ENCODE measurements at places on chromosomes 5 and 9.

DNA sequence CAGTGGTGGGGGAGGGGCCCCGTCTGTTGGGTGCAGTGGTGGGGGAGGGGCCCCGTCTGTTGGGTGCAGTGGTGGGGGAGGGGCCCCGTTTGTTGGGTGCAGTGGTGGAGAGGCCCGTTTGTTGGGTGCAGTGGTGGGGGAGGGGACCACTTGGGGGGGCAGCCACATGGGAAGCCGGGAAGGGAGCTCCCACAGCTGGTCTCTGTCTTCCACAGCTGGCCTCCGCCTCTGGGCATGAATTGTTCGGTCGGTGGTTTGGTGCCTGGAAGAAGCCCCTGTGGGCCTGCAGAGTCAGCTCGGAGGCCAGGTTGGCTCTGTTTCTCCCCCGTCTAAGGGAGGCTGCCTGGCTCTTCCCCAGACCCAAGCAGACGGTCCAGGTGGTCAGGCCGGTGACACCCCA lies 69.3 kb downstream of the COL5A1 start:
- DNase-seq = no peak

- DNase-seq = no peak
Measured at GRCh38 chr9:7147121-7148090, 389.6 kb downstream of the KDM4C start.

DNA sequence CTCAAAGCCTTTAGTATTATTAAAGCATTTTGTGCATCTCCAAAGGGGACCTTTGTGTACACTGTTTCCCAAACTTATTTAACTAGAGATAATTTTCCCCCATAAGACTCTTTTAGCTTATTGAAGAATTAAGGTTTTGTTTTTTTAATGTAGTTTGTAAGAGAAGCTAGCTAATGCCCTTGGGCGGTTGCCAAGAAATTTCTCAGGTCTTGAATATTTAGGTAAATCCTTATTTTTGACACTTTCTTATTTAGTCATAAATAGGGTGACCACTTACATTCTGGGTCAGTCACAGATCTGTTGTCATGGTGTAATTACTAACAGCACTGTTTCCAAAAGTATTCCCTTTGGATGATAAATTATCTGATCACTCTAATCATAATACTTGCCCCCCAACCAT lies 27.2 kb downstream of the TNFAIP8 start:
- DNase-seq = no peak

- no peak for DNase-seq
Measured at GRCh38 chr5:61148515-61148914, 13.8 kb downstream of the SMIM15 start.

GRCh38 chr5:139186261-139186660 lies 11.9 kb downstream of the SIL1 start:
- no peak for DNase-seq

GRCh38 chr9:38361473-38361850 lies 31.0 kb upstream of the ALDH1B1 start:
- no peak for DNase-seq

Measured in stimulated activated CD8-positive, alpha-beta memory T cell treated with anti-CD3 and anti-CD28 coated beads, Interleukin-2, amount 100 ng/mL, for 1 hour (primary cell).